ENCODE measurements at places on chromosomes 2 and 18.

GRCh38 chr2:200442471-200442870 is 67.4 kb downstream of the KCTD18 start:
- no peak for DNase-seq

DNA sequence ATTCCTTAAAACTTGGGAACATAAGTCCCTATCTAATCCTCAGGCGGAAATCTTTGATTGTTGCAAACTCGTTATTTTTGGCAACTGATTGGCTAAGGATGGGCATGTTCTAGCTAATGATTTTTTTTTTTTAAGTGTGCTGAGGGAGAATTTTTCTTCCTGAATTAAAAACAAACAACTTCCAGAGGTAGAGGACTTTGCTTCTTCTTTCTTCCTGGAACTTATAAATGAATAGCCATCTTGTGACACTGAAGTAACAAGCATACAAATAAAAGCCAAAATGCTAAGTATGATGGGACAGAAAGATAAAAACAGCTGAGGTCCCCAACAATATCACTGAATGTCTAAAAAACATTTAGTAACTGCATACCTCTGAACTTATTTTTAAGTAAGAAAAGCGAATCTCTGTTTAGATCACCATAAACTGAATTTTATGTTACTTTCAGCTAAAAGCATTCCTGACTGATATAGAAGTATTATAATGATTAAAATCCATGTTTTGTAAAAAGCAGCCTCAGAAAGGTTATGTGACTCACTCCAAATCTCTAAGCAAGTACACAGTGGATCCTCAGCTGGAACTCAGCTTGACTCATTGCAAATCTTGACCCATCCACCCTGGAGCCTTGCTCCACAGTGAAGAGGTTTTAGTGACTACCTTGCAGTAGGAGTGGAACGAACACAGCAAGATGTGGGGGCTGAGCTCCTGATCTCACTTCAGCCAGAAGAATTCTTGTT is 344.4 kb downstream of the CLIP4 start:
- no peak for DNase-seq

GRCh38 chr2:53347269-53347668 is 420.3 kb upstream of the CHAC2 start:
- no peak for DNase-seq

- no peak for DNase-seq
These were observed 939.5 kb downstream of the ERBB4 start for GRCh38 chr2:211599146-211599545.

GRCh38 chr2:167069855-167070254 is 181.6 kb downstream of the XIRP2 start:
- DNase-seq = no peak

DNA sequence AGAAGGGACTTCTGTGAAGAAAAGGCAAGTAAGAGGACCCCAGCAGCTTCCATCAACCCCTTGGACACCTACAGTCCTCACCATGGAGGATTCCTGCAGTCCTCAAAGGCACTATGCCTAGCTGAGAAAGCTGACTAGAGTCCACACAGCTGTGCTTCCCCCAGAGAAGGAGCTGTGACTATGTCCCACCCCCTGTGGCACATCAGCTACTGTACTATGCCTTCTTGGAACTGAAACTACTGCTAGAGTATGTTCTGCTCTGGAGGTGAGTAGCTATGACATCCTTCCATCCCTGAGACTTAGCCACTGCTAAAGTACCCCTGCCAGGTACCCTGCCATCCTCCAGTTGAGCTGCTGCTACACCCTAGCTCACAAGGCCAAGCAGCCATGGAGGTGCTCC is 690.2 kb upstream of the CHAC2 start:
- no peak for DNase-seq

- no peak for DNase-seq
These were observed 585.6 kb upstream of the RAB6C start for GRCh38 chr2:129393816-129394215.

- no peak for DNase-seq
These were observed 113.5 kb downstream of the KCTD1 start for GRCh38 chr18:26434887-26435286.

- no peak for DNase-seq
These were observed 2.1 kb downstream of the CERS6 start for GRCh38 chr2:168458139-168458538.

DNA sequence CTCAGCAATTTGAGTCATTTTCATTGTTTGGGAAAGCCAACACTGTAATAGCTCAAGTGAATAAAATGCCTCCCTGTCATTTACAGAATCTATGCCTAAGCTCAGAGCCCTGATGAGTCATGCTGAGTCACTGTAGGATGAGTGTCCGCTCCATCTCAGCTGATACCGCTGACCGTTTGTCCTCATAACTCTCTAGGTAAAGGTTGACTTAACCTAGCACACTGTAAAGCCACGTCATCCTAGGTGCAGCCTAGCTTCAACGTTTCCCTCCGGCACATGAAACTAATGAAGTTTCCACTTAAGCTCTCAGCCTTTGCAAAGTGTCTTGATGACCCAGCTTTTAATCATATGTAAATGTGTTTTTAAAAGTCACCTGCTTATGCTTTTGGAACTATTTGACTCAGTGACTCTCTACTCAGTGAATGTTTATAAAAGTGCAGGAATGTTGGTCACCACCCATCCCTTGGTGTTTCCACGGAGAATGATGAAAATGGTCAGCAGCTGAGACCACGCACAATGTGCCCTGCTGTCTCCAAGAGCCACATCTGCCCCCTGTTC is 154.0 kb downstream of the PMAIP1 start:
- DNase-seq = no peak

DNA sequence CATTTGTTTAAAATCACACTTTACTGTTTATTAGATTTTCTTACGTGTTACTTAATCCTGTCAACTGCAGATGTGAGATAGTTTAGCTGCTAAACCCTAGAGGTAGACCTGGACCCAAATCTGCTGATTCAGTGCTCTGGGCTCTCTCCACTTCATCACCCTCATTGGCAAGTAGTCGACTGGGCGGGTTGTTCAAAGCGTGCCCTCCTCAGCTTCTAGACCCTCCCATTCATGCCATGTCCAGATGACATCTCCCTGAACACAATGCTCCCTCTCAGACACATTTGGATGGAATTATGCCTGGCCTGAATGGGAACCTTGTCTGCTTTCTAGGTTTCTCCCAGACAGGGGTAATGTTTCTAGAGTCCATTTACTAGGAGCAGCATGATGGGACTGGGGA is 43.7 kb downstream of the RPIA start:
- no peak for DNase-seq

DNA sequence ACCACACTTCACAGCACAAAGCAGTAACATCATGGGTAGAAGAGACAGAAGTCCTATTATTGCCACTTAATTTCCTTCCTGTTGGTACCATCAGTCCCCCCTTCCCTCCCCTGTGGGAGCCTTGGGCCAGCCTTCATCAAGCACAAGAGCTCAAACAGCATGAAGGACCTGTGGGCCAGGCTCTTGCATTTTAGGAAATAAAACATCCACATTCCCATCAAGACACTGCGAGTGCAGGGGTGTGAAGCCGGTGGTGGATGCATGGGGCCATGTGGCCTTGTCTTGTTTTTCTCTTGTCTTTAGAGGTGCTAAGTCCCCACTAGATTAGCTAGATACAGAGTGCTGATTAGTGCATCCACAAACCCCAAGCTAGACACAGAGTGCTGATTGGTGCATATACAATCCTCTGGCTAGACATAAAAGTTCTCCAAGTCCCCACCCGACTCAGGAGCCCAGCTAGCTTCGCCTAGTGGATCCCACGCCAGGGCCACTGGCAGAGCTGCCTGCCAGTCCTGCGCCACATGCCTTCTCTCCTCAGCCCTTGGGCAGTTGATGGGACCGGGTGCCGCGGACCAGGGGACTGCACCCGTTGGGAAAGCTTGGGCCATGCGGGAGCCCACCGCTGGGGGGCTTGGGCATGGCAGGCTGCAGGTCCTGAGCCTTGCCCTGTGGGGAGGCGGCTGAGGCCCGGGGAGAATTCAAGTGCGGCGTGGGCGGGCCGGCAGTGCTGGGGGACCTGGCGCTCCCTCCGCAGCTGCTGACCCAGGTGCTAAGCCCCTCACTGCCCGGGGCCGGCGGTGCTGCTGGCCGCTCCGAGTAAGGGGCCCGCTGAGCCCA is 14.7 kb upstream of the PXDN start:
- no peak for DNase-seq

DNA sequence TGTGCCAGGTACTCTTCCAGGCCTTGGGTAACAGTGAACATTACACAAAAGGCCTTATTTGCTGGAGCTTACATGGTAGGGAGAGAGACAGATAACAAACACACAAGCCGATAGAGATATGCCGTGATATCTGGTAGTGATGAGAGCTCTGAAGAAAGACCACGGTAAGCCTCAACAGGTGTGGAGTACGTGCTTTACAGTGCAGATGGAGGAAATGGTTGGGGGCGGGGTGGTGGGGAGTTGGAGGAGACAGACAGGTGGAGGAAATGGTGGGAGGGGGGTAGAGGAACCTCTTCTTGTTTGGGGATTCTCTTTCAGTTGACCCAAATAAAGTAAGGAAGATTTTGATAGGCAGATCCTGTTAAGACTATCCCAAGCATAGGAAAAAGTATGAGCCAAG is 141.1 kb upstream of the ALPP start:
- peak; percentile 45 for DNase-seq

GRCh38 chr2:156958374-156958773 is 299.1 kb upstream of the GALNT5 start:
- no peak for DNase-seq

- no peak for DNase-seq
These were observed 654.3 kb downstream of the SLC4A3 start for GRCh38 chr2:220281771-220282170.
